Muscle of arm (tissue), 14 donors: ENCODE measurements at places on chromosomes 7 and 10.

GRCh38 chr7:1461646-1462375 lies 2.5 kb upstream of the MICALL2 start:
- DNase-seq, result no peak

DNA sequence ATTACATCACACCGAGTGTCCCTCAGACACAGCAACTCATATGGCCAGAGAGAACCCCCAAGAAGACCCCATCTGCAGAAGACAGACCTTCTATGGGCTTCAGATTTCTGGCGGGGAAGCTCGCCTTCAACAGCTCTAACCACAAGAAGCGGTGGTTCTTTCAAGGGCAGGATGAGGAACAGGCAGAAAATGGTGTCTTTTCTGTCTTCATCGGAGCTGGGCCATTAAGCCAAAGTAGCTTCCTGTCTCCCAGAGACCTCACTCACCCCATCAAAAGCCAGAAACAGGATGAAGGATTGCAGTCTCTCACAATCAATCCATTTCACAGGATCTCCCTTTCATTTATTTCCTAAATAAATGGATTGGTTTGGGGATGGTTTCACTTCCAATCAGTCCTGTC lies 149.1 kb downstream of the HERPUD2 start:
- no peak for DNase-seq

DNA sequence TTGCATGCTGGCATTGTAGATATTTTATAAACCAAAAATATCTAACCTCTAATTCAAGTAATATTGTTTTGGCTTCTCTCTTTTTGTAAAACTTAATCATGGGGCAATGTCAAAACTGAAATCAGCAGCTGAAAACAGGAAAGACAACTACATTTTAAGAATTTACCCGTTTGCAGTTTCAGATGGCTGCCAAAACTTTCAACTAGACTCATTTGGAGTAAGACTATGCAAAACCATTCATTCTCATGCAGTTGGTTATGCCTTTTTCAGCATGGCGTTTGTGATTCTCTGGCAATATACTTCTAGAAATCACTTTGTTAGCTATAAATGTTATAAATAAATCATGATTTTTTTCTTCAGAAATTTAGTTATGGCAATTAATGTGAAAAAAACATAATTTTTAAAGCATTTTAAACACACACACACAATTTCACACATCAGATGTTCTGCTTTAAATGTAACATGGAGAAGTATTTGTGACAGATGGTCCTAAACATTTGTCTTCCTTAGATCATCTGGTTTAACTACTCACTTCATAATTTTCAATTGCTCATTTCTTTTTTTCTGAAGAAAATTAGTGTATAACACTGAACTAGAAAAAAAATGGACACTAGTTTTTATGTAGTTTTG lies 116.4 kb downstream of the ITGB8 start:
- DNase-seq, result no peak

- peak; percentile 7 for DNase-seq
Measured at GRCh38 chr10:26799342-26799741, 61.4 kb downstream of the ABI1 start.

GRCh38 chr7:116021237-116021636 lies 9.3 kb downstream of the TFEC start:
- no peak for DNase-seq

DNA sequence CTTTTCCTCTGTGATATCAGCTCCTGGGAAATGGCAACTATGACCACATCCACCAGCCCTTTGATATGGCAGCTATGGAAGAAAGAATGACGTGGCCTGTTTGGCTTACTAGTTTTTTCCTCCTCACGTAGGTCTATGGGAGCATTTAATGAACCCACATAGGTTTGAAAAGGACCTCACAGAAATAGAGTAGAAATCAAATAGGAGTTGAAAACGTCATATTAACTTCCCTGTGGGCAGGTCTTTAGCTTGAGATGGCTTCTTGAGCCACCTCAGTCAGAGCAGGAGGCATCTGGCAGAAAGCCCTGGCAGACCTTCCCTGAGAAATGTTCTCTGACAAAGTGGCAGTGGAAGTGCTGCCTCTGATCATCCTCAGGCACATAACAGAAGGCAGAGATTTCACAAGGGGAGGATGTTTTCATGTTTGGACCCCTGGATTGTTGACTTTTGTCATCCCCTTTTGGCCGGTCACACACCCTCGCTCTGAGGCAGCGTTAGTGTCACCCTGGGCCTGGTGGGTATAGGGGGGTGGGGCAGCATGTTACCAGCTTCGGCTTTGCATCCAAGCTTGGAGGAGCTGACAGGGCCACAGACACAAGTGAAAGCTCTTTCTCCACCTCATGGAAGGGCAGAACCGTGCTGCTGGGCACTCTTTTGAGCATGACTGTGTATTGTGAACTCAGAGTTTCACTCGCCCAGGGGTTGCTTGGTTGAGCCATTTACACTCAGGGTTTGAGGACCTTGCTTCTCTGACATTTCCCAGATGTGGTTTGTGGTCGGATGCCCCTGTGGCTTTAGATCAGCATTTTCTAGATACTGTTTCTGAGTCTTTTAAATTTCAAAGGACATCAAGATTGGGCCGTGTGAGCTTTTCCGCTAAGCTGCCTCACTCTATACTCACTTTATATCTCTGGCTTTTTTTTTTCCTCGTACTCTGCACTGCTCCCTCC lies 184.2 kb downstream of the STK31 start:
- DNase-seq, result no peak

DNA sequence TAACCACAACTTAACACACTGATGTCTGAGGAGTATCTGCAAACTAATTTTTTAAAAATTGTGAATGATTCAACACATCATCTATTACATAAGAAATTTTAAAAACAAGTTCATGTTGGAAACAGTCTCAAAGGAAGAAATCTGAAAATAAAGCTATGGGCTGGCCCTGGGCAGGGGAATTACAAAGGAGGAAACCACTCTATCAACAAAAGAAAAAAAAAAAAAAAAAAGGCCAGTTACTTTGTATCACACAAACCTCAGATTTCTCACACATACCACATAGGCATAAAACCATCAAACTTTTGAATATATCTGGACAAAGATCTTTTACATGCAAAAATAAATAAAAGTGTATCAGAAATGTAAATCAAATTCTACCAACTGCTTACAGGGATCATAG lies 20.8 kb downstream of the TIAL1 start:
- no peak for DNase-seq

- DNase-seq, result no peak
Measured at GRCh38 chr7:99827040-99827778, 604 bp upstream of the CYP3A43 start.

- no peak for DNase-seq
Measured at GRCh38 chr10:45501791-45502190, 127.8 kb downstream of the ALOX5 start.

DNA sequence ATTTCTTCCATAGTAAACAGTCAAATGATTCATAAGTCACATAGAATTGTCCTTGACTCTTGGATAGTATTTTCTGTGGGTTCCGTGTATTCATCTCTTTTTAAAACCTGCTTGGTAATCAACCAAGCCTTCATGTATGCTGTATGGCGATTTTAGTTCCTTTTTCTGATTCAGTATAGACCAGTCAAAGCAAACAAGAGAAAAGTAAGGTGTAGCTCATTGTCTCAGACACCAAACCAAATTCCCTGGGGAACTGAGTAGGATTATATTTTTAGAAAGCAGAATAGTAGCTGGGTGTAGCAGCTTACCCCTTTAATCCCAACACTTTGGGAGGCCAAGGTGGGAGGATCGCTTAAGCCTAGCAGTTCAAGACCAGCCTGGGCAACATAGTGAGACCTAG lies 240.5 kb downstream of the BBS9 start:
- no peak for DNase-seq

GRCh38 chr10:99615426-99615825 lies 4.8 kb downstream of the SLC25A28 start:
- DNase-seq, result no peak

DNA sequence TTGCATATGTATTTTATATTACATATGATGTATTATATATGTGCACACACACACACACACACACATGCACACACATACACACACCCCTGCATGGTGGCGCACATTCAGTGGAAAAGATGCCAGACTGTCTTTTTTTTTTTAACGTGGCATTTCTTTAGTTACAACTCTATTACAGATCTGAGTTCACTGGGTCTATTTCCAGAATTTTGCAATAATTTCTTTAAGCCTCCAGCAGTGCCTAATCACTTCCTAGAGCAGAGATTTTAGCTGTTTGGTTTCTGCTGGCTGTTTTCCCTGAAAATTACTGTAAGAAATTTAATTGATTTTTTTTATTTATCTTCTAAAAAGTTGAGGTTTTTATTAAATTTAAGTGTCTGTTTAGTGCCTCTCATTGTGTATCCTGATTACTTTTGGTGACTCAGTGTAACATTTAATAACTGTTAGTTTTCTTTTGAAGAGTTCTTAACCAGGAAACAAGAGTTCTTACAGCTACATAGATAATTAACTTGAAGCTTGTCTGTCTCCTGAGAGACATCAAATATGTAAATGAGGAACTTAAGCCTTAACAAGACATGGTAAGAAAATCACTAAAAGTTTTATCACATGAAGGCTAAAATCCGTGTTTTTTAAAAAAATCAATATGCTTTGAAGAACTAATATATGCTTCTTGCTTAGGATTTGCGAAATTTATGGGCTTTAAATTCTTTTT lies 232.0 kb downstream of the MDFIC start:
- DNase-seq, result no peak

GRCh38 chr7:97011536-97012364 lies 6.4 kb downstream of the DLX6 start:
- DNase-seq, result no peak

DNA sequence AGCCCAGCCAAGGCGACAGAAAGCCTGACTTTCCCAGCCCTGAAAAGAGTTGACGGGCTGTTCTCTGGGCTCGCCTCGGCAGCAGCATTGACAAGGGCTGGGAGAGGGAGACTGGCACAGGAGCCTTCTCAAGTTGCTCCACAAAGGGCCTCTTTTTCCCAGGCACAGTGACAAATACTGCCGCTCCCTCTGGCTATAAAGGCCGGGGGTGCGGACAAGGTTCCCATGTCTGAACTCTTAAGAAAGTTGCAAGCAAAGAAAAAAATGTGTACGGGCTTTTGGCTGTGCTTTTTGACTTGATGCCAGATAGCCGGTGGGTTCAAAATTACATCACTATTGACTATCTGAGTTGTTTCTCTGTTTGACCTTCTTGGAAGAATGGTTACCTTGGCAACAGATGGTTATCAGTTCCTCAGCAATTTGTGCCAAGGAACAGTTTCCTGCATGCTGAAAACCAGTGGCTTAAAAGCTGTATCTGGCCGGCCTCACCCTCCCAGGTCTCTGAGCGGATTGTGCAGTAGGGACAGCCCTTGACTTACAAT lies 115.9 kb upstream of the EEPD1 start:
- DNase-seq, result peak; percentile 71

- DNase-seq, result no peak
Measured at GRCh38 chr10:60950300-60950699, 6.3 kb upstream of the RHOBTB1 start.

- DNase-seq, result no peak
Measured at GRCh38 chr7:42065942-42066341, 171.1 kb downstream of the GLI3 start.

- DNase-seq, result no peak
Measured at GRCh38 chr10:61078542-61079275, 134.7 kb upstream of the RHOBTB1 start.

DNA sequence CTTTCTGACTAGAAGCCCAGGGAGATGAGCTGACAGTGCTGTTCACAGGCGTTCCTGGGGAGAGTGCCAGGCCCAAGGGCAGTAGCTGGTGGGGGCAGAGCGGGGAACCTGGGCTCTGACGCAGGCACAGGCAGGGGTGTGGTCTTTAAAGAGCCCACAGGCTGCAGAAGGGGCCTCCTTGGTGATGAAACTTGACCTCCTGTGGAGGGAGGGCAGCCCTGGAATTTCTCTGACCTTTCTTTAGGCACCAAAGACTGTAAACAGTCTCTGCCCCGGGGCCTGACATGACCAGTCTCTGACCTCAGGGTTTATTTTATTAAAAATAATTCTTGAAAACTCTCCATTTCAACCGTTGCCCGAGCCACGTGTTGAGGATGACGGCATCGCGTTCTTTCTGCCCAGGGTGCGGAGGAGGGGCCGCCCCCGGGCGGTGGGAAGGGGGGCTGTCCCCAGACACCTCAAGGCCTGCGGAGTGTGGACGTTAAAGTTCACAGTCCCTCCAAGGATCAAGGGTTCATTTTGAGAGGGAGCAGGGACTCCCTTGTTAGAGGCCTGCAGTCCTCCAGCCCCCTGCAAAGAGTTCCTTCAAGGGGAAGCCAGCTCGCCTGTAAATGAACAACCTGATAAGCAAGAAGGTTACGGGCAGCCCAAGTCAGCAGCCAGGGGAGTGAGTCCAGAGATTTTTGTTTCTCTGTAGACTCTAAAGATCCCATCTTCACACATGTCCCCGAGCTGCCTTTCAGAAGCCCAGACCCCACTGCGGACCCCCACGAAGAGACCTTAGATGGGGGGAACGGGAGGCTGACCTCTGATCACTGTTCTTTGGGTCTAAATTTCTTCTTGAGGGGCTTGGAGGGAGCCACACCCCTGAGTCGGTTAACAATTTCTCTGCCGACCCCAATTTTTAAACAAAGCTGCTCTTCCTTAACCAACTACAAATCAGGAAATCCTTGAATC lies 128.9 kb downstream of the VIPR2 start:
- no peak for DNase-seq

GRCh38 chr10:114492351-114493037 lies 88.2 kb upstream of the AFAP1L2 start:
- no peak for DNase-seq

DNA sequence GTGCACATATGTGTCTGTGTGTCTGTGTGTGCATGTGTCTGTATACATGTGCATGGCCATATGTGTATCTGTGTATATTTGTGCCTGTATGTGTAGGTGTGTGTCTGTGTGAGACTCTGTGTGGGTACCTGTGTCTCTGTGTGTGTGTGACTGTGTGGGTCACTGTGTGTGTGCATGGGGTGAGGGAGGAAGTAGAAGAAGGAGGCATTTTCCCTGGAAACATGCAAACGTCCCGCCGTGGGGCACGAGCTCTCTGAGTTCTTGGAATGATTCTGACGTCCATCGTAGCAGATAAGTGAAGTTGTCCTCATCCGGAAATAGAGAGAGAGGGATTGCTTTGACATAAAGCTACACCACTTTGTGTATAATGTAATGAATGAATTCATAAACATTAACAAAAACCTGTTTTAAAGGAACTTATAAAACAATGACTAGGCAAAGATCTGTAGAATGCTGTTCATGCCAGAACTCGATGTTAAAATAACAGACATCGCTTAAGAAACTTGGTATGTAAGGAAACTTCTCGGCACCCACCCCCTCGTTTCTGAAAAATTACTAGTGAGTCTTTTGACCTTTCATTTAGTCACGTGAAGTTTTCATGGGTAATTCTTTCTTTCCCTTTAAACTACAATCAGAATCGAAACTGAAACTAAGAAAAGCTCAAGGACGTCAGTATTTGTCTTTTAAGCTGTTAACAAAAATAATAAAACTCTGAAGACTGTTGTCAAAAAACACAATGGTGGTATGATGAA lies 43.6 kb upstream of the KLF6 start:
- DNase-seq, result peak; percentile 63

- DNase-seq, result no peak
Measured at GRCh38 chr10:124589491-124590041, 127.9 kb downstream of the LHPP start.

DNA sequence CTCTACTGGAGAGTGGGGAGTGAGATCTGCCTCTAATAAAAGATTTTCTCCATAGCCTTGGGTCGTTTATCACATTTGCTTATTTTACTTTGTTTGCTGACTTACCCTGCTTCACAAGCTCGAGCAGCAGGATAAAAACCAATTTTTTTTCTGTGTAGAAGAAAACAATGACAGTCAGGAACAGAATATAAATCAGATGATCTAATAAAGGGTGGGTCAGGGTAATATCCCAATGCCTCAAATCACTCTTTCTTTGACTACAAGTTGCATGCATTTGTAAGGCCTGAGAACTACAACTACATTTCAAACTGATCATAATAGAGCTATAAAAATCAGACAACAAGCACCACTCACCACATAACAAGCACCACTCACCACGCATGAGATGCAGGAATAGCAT lies 174.4 kb upstream of the ADARB2 start:
- DNase-seq, result no peak
